Effector CD4-positive, alpha-beta T cell (primary cell): ENCODE measurements at places on chromosomes 2 and 18.

DNA sequence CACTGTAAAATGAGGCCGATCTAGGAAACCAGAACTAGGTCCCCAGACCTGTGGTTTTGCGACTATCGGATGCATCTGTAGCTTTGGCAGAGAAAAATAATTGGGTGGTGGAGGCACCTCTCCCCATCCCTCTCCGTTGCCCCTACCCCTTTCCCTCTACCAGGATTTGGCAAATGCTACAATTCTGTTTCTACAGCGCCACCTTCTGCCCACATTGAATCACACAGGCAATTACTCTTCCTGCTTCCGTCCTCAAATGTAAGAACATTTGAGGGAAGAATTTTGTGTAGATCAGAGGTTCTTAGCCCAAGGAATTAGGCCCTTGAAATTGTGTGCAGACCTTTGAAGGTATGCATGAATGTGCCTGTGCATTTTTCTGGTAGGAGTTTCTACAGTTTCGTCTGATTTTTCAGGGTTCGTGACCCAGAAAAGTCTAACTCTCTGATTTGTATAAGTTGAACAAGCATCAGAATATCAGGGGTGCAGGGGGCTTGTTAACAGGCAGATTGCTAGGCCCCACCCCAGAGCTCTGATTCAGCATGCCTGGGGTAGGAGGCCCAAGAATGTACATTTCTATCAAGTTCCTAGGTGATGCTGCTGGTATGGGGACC is 11.2 kb downstream of the ATP6V1B1 start:
- peak; percentile 22 for DNase-seq

- DNase-seq = no peak
Measured at GRCh38 chr2:231514951-231515297, 15.3 kb downstream of the NMUR1 start.

DNA sequence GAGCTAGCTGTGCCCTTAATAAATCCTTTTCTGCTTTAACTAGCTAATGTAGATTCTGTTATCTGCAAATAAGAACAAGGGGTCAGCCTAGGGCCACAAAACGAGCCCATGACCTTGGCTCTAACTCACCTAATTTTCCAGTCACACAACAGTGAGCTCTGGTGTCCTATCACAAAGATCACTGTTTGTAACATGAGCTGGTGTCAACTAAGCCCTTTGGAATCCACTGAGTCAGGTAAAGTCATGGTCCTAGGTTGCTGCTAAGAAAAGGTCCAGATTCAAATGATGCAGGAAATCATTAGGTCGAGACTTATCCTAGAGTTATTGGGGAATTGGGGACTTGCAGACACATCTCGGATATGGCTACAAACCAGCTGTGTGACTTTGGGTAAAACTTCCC is 49.9 kb downstream of the ST8SIA5 start:
- no peak for DNase-seq

DNA sequence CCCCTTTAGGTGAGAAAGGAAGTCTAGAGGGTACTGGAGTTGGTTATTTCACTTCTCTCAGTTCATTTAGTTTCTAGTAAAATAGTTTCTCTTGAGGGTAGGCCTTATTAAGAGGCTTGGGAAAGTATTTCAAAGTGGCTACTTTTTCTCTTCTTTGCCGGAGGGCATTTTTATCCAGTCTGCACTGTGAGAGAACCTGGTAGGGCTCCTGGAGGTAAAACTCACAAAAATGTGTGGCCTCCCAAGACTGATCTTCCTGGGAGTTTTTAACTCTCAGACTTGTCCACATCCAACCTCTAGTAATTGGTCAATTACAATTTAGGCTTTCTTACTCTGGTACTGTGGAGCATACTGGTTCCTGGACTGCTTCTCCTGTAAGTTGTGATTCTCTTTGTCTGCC is 28.0 kb downstream of the EHBP1 start:
- DNase-seq = no peak

- no peak for DNase-seq
Measured at GRCh38 chr2:122267947-122268346, 512.5 kb downstream of the TSN start.

- DNase-seq = no peak
Measured at GRCh38 chr18:33184175-33184574, 256.3 kb downstream of the CCDC178 start.

GRCh38 chr2:76467326-76467725 is 756.6 kb upstream of the GCFC2 start:
- no peak for DNase-seq

DNA sequence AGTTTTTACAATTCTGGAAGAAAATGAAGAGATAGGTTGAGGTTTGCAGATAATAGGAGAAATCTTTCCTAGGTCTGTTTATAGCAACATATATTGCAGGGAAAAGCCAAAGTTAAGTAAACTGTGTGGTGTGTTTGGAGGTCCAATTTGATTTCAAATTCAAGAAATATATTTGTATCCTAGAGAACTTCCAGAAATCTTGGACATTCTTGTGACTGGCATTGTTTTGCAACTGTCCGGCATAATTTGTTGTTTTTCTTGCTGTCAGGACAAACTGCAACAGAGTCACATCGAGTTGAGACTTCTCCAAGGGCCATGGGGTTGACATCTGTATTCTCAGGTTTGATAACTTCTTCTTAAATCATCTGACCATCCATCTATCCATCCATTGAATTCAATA is 170.9 kb upstream of the ZEB2 start:
- no peak for DNase-seq

GRCh38 chr2:47083005-47083404 is 72.1 kb downstream of the STPG4 start:
- DNase-seq = no peak

DNA sequence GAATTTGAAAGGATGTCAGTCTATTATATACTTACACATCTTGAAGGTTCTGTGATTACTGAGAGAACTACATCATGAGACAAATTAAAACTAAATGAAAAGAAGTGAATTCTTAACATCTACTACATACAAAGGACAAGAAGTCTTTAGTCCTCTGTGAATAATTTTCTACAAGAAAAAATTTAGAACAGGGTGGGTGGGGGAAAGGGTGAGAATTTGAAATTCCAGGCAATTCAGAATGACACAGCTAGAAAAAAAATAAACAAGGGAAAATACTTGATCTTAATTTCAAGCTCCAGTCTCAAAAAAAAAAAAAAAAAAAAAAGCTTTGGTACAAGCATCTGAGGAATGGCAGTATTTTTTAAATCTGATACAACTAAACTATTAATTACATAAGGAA is 15.5 kb downstream of the CUL3 start:
- DNase-seq = no peak

DNA sequence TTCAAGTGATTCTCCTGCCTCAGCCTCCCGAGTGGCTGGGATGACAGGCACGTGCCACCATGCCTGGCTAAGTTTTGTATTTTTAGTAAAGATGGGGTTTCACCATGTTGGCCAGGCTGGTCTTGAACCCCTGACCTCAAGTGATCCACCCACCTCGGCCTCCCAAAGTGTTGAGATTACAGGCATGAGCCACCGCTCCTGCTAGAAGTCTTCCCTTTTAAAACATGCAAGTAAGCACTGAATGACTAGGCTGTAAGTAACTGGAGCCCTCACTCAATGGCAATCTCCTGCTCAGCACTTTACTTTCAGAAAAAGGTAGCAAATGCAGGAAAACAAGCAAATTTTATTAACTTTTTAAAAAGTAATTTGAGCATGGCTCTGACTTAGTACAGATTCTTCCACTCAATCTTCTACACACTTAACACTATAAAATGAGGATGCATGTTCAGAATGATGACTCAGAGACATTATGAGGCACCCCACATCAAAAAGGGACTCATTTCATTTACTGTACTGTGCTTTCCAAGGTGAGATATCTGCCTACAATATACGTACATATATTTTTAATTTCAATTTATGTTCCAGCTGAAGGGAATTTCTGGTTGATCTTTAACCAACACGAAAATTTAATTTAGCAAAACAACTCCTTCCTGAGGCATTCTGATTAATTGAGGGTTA is 6.6 kb upstream of the NCK2 start:
- peak; percentile 29 for DNase-seq
